ENCODE measurements at places on chromosomes 7 and 10. TPM values are rescaled to one million over a fixed set of nuclear protein-coding genes. Genes with fewer than 3 reads are reported as not detected.

SPDYE1 gene
- not detected for total RNA-seq

DNA sequence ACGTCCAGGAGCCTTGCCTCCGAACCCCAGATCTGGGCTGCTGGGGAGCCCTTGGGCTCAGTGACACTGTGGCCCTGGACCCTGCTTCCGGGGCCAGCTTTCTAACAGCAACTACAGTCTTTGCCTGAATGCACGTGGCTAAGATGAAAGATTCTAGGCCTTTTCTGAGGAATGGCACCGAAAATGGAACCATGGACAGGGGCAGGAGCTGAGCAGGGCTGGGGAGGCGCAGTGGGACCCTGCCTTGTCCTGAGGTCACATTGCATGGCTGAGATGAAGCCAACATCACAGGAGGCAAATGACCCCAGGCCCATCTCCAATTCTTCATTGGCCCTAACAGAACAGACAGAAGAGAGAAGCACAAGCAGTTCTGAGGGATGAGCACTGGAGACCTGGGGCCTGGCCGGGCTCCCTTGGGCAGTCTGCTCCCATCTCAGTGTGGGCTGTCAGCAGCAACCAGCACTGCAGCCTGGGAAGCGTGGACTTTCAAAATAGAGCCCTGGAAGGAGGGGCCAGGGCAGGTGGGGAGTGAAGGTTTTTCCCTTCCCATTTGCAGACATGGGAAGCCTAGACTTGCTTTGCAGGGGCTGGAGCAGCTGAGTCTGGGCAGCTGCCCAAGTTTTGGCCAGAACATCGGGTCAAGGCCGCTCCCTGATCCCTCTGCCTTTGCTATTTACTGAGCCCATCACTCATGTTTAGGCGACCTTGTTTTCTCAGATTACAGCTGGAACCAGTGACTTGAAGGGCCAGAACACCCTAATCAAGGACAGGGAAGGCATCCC lies 114.4 kb upstream of the TCERG1L start:
- DNase-seq, result no peak
- no peaks in the 10 kb centered on the region for H3K4me1 ChIP-seq
- no peak overlapping the region for H3K27ac ChIP-seq
- H3K27me3 ChIP-seq, result peaks cover 19% of the 10 kb centered on the region
- no peaks in the 10 kb centered on the region for H3K36me3 ChIP-seq

GRCh38 chr10:102579328-102579727 lies 65.0 kb upstream of the TRIM8 start:
- no peak overlapping the region for H3K4me3 ChIP-seq
- no peaks in the 10 kb centered on the region for H3K27me3 ChIP-seq
- H3K27ac ChIP-seq, result no peak overlapping the region

- H3K4me3 ChIP-seq, result no peak overlapping the region
- no peaks in the 10 kb centered on the region for H3K36me3 ChIP-seq
- H3K27me3 ChIP-seq, result no peaks in the 10 kb centered on the region
- DNase-seq, result no peak
These were observed 494.4 kb upstream of the SEMA3D start for GRCh38 chr7:85681241-85681640.

- H3K4me3 ChIP-seq, result peak overlapping the region; percentile 42
- no peaks in the 10 kb centered on the region for H3K27me3 ChIP-seq
- H3K36me3 ChIP-seq, result no peaks in the 10 kb centered on the region
- H3K27ac ChIP-seq, result peak overlapping the region; percentile 98
- H3K4me1 ChIP-seq, result peaks cover 43% of the 10 kb centered on the region
These were observed 134.3 kb upstream of the TNRC18 start for GRCh38 chr7:5557920-5558401.

- H3K27me3 ChIP-seq, result no peaks in the 10 kb centered on the region
- DNase-seq, result no peak
- H3K4me3 ChIP-seq, result no peak overlapping the region
- no peaks in the 10 kb centered on the region for H3K36me3 ChIP-seq
- H3K27ac ChIP-seq, result no peak overlapping the region
These were observed 146.7 kb downstream of the WNT2 start for GRCh38 chr7:117176206-117176605.
